ENCODE measurements at places on chromosomes 7 and 10.

- DNase-seq: no peak
These were observed 31.1 kb downstream of the PFKFB3 start for GRCh38 chr10:6233725-6234277.

DNA sequence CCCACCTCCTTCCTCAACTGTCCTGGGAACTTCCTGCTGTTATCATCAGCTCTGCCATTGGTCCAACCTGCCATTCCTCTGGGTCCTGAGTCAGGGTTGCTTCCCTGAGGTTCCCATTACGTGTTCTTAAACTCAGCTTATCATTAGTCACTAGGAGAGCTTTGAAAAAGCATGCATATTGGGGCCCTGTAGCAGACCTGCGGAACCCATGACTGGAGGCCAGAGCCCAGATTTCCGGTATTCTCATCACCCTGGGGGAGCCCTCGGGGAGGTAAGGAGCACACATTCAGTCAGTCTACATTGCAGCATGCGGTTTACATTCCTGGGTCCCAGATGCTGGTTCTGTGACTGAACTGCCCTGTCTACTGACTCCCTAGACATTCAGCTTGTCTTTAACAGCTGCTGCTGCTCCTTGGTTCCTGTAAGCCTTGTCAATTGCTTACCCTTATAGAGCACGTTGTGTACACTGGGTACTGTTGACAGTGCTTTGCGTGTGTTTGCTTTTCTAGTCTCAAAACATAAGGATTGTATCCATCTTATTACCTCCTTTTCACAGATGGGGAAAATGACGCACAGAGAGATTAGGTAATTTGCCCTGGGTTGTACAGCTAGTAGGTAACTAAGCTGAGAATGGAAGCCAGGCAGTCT, 12.8 kb downstream of the CDHR3 start:
- DNase-seq: no peak

GRCh38 chr10:71812913-71813590, 38.0 kb downstream of the PSAP start:
- no peak for DNase-seq

- DNase-seq: no peak
These were observed 338.0 kb upstream of the KIAA1217 start for GRCh38 chr10:23870651-23871610.

DNA sequence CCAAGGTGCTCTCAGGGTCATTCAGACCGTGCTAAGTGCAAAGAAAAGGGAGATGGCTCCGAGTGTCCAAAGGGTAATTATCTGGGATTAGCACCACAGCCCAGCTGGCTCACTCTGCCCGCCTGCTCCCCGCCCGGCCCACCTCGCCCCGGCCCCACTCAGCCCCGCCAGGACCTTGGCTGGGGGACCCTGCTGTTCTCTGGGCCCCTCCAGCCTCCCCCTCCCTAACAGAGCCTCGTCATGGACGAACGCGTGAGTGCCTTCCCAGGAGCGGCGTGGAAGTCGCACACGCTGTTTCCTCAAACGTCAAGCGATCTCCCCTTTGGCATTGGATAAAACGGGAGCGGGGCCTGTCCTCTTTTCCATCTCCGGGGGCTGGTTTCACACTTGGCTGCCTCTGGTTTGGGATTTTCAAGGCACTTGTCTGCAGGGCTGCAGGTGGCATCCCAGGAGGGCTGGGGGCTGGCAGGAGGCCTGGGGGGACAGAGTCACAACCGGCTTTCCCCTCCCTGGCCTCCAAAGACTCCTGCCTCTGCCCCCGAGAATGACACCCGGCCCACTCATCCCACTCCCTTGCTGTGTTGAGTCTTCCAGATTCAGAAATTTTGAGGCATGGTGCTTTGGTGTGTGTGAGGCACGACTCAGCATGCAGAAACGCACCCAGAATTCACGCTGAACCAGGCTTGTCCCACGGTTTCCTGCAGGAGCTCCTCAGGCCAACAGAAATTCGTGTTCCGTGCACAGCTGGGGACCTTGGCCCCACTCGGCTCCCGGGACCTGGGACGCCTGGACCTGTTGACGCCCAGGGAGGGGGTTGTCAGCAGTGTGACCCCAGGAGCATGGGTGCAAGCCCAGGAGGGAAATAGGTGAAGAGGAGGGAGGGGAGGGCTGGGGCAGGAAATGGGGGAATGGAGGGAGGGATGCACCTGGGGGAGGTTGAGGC, 110.0 kb downstream of the PDGFA start:
- DNase-seq: no peak

GRCh38 chr7:64999165-65000004, 7.1 kb downstream of the ERV3-1 start:
- no peak for DNase-seq

DNA sequence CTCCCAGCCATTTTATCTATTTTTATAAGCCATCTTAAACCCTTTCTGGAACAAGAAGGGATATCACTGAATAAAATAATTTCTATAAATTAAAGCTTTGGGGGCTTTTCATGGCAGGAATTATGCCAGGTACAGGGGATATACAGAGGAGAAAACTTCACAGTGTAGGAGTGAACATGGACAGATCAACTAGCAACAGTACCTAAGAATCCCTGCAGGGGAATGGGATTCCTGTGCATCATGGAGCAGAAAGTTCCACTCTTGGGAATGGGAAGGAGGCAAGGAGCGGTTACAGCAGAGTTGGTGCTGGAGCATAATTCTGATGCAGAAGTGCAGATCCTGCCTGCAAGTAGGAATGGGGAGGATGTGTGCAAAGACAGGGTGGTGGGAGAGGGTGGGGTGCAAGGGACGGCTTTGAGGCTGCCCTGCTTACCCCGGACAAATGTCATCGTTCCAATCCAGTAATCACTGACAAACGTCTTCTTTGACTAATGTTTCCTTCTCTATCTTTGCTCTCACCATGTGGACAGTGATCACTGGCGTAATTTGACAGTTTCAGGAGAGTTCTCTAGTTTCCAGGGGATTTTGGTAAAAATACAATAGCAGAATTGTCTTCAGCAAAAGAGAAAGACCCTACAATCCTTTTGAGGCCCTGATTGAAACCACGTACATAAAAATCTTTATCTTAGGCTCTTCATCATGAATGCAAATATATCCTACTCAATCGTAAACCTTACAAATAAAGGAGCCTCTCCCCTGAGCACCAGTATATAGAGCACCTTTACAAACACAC, 196.7 kb downstream of the HECW1 start:
- DNase-seq: no peak

- no peak for DNase-seq
These were observed 281.7 kb downstream of the AHR start for GRCh38 chr7:17580141-17580540.

GRCh38 chr7:148044173-148044572, 546.4 kb upstream of the C7orf33 start:
- no peak for DNase-seq

DNA sequence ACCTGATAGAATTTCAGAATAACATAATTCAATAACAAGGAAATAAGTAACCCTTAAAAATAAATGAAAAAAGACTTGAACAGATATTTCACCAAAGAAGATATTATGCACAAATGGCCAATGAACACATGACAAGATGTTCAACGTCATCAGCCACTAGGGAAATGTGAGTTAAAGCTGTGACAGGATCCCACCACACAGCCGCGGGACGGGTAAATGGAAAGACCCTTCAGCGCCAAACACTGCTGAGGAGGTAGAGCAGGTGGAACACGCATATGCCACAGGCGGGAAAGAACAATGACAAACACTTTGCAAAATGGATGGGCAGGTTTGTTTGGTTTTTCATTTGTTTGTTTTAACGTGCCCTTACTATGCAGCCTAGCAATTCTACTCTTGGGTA, 86.1 kb upstream of the RNF32 start:
- no peak for DNase-seq

DNA sequence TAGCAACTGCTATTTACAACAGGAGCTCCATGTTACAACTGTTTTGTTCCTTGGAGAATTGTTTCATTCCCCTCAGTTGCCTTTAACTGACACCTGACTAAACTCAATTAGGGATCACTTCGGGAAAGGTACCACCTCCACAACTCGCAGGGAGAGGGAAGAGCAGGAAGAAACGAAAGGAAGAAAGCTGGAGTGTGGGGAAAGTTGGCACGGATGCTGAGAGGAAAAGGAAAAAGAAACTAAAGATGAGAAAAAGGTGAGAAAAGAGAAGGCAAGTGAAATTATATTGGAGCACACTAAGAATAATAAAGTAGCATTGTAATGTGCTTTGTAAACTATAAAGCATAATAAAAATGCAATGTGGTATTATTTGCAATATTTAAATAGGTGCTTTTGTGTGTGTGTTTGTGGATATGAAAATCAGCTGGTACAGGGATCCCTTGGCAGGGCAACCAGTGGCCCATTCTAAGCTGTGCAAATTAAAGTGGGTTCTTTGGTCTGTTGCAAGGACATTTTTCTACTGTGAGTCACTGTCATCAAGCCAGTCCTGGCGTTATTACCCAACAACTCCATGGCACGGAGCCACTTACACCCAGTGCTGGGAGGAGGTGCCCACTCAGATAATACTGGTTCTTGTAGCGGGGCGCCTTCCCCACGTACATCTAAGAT, 45.9 kb downstream of the HIPK2 start:
- peak; percentile 87 for DNase-seq

- DNase-seq: peak; percentile 10
These were observed 247.9 kb upstream of the PTN start for GRCh38 chr7:137591421-137591837.

DNA sequence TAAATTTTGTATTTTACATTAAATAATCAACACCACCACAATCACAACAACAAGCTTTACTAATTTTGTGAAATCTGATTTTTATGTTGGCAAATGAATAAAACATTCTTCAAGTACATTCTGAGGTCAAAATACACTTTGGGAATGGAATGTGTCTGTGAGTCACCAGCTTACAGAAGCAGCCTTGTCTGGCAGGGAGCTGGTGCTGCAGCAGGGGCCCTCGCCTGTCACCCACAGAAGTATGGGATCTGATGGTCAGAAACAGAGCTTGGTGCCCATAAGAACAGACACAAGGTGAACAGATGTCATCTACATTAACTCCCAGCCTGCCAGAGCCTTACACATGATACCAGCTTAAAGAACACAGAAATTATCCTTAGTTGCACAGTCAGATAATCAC, 496.9 kb downstream of the CCSER2 start:
- DNase-seq: no peak

- DNase-seq: peak; percentile 68
These were observed 26.5 kb downstream of the DNAJB12 start for GRCh38 chr10:72328045-72328828.

DNA sequence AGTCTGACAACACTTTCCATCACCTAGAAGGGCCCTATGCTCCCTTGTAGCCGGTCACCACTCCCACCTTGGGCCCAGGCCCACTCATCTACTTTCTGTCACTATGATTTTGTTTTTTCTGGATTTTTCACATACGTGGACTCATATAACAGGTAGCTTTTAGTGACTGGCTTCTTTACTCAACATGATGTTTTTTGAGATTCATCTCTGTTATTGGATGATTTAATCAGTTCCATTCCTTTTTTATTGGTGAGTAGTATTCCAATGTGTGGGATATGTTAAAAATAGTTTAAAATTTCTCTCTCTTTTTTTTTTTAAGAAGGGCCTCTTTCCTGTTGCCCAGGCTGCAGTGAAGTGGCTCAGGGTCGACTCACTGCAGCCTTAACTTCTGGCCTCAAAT, 9.3 kb downstream of the PALD1 start:
- no peak for DNase-seq

DNA sequence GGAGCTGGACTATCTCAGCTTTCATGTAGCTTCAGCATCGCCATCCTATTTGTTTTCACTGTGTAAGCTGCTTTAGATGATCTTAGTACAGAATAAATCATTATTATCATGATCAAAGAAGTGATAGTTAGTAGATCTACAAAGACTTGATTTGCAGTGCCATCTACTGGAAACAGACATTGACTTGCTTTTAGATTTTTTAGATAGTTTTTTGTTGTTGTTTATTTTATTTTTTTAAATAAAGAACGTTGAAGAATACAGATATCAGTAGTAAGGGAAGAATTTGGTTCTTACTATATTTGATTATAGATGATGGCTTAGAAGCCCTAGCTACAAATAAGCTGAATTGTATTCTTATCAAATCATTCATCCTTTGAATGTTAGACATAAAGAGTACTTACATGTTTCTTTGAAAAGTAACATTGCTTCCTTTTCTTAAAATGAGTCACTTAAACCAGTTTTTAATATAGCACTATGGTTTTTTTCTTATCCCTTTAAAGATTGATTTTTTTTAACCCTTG, 6.3 kb upstream of the SFMBT2 start:
- no peak for DNase-seq

DNA sequence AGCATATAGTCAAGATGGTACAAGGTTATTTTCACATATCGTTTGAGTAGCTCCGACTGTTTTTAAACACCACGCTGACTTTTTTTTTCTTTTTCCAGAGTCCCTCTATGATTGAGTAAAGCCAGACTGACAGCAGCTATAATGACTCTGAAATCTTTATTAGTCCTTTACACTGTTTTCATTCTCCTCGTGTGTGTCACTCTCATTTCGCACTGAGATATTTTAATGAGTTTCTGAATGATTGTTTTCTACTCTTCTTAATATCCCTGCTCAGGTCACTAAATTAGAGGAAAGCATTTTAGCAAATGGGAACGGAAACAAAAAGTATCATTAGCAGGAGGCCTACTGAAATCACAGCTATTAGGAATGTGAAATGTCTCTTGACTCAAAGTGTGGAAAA, 162.3 kb upstream of the MTPN start:
- no peak for DNase-seq

GRCh38 chr7:68267486-68267885, 1270.9 kb downstream of the TYW1 start:
- DNase-seq: no peak

- no peak for DNase-seq
These were observed 39.6 kb downstream of the USP54 start for GRCh38 chr10:73551515-73551914.

DNA sequence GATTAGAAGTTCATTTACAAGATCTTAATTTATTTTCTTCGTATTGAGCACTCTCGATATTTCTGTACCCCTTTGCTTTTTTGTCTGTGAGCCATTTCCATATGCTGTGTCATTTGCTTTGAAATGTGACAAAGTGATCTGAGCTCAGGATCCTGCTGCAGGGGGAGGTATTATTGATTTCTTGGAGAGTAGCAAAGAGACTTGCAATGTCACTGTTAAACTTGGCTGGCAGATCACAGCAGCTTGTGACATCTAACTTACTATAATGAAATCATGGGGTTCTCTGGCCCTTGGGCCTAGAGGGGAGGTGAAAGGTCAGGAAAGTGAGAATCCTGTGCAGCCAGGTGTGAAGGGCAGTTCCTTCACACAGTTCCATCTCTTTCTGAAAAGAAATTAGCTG, 923.4 kb downstream of the REEP3 start:
- no peak for DNase-seq

DNA sequence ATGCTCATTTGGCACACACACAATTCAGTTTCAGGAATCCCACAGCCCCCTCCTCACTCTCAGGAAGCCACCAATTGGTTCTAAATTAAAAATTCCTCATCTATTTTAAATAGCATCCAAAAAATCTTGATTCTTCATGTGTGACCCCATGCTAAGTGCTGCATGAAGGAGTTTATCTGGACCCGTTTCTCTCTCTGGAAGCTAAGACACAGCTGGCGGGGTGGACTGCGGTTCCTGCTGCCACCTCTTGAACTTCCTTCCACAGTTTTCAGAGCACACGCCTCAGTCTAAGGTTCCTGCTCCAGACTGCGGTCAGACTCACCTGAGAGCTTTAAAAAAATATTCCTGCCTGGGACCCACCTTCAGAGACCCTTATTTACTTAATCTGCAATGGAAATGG, 34.5 kb downstream of the LYZL1 start:
- no peak for DNase-seq

- no peak for DNase-seq
These were observed 1.3 kb downstream of the SEMA3D start for GRCh38 chr7:85185424-85186082.

- no peak for DNase-seq
These were observed 167.6 kb downstream of the AMPH start for GRCh38 chr7:38463277-38464225.

- no peak for DNase-seq
These were observed 248.0 kb downstream of the RPS24 start for GRCh38 chr10:78281627-78282026.

Measured in Panc1 (cell line).